ENCODE measurements at places on chromosomes 16 and 17.

DNA sequence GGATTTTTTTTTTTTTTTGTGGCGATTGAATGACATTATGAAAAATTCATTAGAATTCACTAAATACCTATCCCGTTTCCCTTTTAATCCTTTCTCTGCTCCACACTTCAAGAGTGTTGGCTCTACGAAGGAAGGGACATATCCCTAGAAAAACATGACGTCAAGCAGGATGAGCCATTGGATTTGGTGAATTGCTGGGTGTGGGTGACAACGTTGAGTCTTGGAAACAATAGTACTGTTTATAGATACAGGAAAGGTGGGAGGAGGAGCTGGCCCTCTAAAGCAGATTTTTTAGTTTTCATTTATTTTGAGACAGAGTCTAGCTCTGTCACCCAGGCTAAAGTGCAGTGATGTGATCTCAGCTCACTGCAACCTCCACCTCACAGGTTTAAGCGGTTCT, 167.6 kb upstream of the FAM20A start:
- H3K4me3 ChIP-seq, result no peak overlapping the region
- H3K4me1 ChIP-seq, result no peaks in the 10 kb centered on the region
- H3K27me3 ChIP-seq, result no peaks in the 10 kb centered on the region
- no peak overlapping the region for H3K27ac ChIP-seq
- no peak for DNase-seq

- no peak overlapping the region for H3K4me3 ChIP-seq
- DNase-seq, result peak; percentile 95
- no peaks in the 10 kb centered on the region for H3K27me3 ChIP-seq
- peak overlapping the region; percentile 72 for H3K27ac ChIP-seq
Measured at GRCh38 chr16:85390511-85391174, 222.5 kb upstream of the GSE1 start.

DNA sequence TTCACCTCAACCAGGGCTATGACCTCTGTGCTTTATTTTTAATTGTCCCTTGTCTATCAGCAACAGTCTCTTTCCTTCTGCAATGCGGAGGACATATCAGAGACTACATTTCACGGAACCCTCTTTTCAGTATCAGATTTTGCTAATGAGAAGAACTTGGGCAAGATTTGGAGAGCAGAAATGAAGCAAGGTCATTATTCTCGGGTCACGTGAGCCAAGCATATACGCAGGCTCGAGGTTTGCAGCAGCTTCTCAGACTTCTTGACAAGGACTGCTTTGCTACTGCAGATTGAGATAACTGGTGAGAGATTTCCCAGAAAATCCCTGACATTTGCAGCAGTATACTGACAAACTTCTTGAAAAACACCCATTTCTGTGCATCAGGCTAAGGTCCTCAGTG, 30.4 kb downstream of the ABCA10 start:
- no peaks in the 10 kb centered on the region for H3K36me3 ChIP-seq
- DNase-seq, result no peak
- H3K4me3 ChIP-seq, result no peak overlapping the region
- H3K27ac ChIP-seq, result no peak overlapping the region
- H3K27me3 ChIP-seq, result no peaks in the 10 kb centered on the region

DNA sequence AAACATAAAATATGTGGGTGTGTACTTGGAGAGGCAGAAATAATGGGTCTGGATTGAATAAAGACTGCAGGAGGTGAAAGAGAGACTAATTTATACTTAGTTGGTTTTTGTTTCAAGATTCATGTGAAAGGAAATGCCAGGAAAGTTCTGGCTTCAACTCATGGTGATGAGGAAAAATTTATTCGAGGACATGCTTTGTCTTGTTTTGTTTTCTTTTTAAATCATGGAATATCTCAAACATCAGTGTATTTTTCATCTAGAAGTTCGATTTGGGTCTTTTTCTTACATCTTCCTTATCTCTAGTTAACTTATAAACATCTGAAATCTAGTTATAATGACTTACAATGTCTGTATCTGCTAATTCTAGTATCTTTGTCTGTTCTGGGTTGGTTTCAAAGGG, 115.1 kb downstream of the CDK5R1 start:
- no peaks in the 10 kb centered on the region for H3K27me3 ChIP-seq
- no peak overlapping the region for H3K27ac ChIP-seq
- no peak overlapping the region for H3K4me3 ChIP-seq
